ENCODE measurements at places on chromosomes 1 and 21.

- DNase-seq: no peak
Measured at GRCh38 chr1:7991504-7992440, 30.3 kb downstream of the PARK7 start.

DNA sequence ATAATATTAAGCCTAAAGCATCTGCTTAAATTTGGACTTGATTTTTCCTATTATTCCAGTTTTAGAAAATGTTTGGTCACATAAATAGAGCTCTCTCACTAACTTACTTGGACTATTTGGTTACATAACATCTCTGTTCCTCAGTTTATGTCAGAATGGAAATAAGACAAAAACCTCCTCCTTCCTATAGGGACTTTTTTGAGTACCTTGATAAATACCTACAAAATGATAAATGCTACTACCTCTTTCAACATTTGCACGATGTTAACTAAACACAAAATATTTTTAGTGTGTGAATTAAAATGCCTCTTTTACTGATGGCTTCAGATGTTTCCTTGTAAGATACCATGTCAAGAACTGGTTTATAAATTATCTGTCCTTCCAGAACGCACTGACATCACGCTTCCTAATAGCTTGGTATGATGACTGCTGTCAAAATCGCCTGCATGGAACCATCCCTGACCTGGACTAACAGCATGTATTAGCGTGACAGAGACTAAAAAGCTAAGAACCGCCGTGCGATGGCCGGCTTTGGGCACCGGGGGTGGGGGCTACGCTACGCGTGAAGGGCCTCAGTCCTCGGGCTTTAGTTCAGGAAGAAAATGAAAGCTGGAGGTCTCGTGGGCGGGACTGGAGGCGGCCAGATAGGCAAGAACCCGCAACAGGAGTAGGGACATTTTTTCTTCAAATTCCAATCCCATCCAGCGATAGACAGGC lies 133.2 kb upstream of the BARHL2 start:
- DNase-seq: peak; percentile 58

DNA sequence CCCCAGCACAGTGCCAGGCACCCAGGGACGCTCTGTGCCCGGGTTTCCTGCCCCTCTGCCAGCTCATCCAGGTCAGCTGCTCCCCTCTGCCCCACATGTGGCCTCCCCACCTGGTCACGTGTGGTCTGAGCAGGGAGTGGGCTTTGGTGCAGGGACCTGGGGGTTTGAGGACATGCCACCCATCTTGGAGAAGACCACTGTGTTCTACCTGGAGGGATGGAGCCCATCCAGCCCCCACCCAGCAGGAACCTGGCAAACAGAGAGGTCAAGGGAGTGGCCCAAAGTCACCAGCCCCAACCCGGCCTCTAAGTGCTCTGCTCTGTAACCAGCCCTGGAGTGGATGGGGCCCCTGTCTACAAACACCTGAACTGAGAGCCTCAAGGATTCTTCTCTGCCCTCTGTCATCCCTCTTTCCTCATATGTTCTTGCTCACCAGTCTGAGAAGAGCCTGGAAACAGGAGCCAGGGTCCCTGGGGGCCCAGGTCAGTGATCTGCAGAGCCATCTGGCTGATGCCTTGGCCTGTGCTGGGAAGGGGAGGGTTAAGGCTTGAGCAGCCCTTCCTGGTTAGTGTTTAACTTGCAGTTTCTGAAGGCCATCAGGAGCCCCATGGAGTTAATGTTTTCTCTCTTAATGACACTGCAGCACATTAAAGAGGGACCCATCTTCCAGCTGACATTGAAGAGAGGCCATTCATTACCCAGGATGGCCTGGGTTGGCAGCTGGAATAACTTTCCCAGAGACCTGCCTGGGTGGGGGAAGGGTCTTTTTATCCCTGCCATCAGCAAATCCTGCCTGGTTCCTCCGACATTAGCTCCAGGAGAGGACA lies 235.4 kb downstream of the PTPRU start:
- DNase-seq: no peak

DNA sequence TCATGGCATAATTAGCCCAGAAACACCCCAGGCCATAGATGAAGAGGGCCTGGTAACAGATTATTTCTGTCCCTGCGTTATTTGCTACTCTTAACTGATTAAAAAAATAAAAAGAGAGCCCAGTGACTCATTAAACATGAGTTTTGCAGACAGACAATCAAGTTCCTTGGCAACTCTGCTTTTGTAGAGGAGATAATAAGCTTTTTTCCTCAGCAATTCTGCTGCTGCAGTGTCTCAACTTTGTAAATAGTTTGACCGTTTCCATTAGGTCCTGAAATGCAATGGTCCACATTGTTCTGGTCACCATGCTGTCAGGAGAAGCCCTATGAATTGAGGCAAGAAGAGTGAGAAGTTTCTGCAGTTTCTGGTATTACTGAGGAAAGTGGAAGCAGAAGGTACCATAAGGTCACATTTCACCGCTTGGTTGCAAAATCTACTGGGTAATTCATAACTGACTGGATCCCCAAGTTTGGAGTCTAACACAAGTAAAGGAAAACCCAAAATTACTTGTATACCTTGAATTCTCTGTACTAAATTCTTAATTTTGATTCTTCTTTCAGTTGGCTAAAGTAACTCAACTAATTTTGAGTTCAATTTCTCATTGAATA lies 139.5 kb downstream of the ZZZ3 start:
- no peak for DNase-seq

GRCh38 chr1:212073490-212073889 lies 37.9 kb downstream of the DTL start:
- DNase-seq: no peak

GRCh38 chr1:39268112-39268581 lies 63.7 kb downstream of the MACF1 start:
- peak; percentile 49 for DNase-seq

- DNase-seq: no peak
Measured at GRCh38 chr1:85228972-85229371, 28.2 kb upstream of the SYDE2 start.

- peak; percentile 67 for DNase-seq
Measured at GRCh38 chr1:155938220-155938627, 3.2 kb upstream of the RXFP4 start.

DNA sequence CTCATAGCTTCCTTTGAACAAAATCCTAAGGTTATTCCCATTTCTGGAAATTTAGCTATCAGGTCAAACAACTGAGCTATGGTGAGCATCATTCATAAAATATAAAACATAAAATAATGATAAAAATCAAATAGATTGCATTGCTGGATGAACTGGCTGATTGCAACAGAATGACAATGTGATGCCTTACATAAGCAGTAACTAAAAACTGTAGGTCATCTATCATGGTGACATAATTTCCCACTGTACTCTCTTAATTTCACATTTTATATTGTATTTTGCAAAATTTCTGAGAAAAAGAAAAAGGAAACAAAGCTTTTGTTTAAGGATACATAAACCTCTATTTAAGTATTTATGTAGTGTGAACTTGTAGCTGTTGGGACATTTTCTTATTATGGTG lies 4.6 kb downstream of the PTGER3 start:
- DNase-seq: no peak

- DNase-seq: peak; percentile 63
Measured at GRCh38 chr1:94068999-94069918, 51.7 kb downstream of the ABCA4 start.

GRCh38 chr1:31434979-31435378 lies 22.0 kb downstream of the SERINC2 start:
- DNase-seq: no peak

- DNase-seq: no peak
Measured at GRCh38 chr1:213083112-213083445, 32.0 kb downstream of the RPS6KC1 start.

GRCh38 chr21:33070744-33070997 lies 730 bp downstream of the OLIG1 start:
- DNase-seq: no peak

DNA sequence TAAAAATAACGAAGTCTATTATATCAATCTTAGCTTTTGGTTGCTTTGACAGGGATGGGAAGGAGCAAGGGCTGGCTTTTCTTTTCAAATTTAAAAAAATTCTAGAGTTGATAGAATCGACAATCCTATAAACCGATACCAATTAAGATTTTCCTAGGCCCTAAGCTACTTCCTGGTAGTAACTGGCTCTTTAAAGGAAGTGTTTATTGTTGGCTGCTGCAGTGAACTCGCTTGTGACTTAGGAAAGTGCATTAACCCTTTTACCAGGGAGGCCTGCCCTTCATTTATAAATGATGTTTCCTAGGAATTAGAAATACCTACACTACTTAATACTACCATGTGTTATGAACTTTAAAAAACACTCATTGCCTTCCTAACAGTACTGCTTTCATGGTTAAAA lies 33.2 kb downstream of the ATP5PF start:
- no peak for DNase-seq

DNA sequence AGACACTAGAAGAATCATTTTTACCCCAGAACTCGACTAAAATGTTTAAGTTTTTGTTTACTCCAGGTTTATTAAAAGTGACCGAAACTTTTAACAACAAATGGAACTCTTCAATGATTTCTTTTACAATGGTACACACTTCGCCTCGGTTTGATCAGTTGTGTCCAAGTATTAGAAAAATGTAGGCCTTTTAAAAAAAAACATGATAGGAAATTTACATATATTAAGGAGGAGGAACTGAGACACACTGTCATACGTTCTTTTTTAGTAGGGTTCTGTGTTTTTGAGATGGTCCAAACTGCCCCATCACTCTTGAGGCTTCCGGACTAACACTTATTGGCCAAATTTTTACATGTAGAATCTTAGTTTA lies 1.3 kb downstream of the PRDM2 start:
- DNase-seq: no peak

DNA sequence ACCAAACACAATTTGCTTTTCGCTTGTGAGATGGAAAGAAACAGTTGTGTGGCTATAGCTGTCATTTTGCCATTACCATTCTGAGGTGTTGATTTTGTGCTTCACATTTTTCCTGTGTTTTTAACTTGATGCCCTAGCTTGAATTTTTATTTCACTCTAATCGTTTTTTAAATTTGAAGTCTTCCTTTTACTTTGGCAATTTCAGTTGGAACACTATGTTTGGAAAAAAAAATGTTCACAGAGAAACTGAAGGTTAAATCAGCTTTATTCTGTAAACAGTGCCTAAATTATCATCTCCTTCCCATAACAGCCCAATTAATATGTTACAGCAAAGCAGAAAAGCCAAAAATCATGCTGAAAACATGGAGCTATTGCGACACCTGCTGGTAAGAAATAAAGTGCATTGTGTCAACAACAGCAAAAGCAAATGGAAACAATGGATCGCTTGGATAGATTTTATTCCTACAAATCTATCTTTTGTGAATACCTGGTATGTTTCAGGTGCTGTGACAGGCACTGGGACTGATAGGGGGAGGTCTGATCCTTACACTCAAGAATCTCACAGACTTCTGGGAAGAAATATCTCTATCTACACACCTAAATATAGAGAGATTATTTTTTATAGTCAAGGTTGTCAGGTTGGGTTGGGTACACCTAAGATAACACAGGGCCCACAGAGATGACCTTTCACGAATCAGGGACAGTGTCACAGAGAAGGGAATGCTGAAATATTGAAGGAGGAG lies 16.2 kb upstream of the ERICH3 start:
- peak; percentile 79 for DNase-seq

GRCh38 chr1:16067933-16068332 lies 5.5 kb downstream of the FAM131C start:
- no peak for DNase-seq

- DNase-seq: no peak
Measured at GRCh38 chr1:237894131-237894530, 3.4 kb upstream of the ZP4 start.

GRCh38 chr1:216910081-216910840 lies 187.0 kb upstream of the ESRRG start:
- no peak for DNase-seq

- DNase-seq: no peak
Measured at GRCh38 chr1:91741301-91741700, 144.7 kb downstream of the TGFBR3 start.
